KBM-7 (cell line): ENCODE measurements at places on chromosomes 12 and 14.

- no peak for DNase-seq
Measured at GRCh38 chr14:55070981-55071411, 19.5 kb downstream of the MAPK1IP1L start.

DNA sequence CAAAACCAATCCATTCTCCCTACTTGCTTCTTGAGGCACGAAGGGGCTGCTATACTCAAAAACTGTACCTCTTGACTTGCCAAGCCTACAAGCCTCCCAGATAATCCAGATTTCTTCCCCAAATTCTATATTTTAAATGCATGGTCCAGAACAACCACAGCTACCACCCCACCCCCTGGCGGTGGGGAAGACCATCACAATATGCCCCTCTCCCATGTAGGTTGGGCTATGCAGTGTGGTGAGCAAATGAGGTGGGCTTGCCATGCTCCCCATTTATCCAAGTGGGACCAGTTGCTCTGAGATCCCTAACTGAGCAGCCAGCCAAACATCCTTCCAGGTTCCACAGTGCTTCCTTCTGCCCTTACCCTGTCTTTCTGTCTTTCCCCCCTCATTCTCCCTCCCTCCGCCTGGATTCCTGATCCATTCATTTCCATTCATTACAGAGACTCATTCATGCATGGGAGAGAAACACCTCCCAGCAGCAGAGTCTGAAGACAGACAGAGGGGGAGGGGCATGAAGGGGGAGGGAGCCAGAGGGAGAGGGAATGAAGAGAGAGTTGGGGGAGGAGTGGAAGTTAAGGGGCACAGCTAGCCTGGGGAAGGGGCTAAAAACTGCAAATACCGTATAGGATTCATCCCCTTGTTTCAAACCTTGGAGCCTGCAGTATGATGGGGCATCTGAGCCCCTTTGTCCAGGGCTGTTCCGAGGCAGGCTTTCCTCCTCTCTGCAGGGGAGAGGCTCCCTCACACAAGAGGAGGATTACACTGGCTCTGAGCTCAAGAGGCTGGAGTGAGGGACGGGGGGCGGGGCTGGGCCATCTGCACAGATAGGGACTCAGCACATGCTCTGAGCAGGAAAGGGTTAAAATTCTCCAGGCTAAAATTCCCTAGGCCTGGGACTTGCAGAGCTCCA, 4.4 kb downstream of the ZNF219 start:
- no peak for DNase-seq

DNA sequence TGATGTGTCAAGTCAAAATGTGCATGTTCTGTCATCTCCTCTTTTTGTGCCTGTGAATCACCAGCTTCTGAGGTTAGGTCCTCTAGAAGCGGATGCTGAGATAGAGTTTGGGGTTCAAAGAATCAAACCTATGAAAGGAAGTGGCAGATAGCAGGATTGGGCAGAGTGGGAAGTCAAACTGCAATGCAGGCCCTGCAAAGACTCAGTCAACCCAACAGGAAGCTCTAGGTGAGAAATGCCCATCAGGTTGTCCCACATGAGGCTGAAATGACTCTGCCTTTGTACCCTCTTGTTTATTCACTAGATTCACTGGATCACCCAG, 4.5 kb upstream of the MIA2 start:
- no peak for DNase-seq

DNA sequence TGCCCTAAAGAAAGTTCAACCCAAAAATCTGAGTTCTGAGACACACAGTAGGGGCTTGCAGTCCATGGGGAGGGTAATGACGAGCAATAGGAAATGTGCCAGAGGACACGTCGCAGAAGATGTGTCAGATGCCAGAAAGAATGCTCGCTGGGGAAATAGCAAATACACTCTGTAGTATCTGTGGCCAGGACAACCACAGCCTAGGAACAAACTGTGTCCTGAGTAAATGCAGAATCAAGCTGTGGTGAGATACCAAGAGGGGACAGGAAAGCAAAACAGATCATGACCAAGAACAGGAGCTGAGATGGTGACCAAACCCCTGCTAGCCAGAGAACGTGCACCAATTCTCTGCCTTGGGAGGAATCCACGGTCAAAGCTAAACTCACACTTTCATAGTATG, 9.1 kb downstream of the CRACR2A start:
- no peak for DNase-seq

DNA sequence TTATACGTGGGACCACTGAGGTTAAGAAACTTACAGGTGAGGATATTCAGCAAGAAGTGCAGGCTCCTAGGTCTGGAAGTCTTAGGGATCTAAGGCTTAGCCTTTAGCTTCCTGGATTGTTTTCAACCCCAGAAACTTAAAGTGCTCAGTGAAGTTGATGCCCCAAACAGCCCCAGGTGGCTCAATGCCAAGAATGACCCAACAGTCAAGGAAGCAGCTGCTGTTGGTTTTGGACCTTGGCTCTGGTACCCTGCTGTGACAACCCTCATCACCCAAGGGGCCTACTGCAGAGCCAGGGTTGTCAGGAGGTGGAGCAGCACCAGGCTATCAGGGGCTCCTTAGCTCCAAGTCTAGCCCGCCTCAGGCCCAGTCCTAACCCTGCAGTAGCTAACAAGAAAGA, 36.8 kb downstream of the VDR start:
- no peak for DNase-seq

DNA sequence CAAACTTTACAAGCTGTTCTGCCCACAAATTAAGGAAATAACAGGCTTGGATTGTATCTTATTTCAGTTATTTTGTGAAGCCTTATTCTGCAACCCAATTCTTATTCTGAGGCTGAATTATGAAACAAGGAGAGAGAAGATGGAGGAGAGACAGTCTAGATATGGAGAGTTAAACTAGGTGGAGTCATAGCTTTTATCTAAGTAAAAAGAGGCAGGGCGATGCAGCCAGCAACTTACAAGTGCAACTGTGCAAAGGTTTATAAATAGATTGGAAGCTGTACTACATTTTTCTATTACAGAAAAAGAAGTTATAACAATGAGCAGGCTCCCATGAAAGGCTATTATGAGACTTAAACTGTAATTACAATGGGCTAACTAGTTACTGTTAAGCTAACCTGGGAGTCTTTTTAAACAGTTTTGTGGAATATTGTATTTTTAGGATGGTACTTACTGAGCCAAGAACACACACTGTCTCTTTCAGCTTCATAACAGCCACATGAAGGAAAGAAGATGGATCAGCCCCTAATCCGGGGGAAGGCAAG, 22.4 kb downstream of the NID2 start:
- DNase-seq = no peak

DNA sequence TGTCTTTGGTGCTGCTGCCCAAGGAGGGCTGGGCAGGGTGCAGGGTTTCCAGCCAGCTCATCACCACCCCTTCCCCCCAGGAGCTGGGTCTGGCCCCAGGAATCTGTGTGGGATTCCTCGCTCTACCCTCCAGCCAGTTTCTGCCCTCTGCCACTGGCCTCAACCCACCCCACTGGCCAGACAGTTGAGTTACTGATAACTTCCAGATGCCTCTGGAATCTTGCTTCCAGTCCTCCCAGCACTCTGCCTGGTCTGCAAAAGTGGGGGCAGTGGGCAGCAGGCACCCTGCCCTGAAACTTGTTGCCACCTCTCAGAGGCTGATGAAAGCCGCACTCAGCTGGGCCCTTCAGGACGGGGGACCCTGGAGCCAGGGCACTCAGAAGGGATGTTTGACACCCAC, 20.1 kb upstream of the TBX3 start:
- no peak for DNase-seq

DNA sequence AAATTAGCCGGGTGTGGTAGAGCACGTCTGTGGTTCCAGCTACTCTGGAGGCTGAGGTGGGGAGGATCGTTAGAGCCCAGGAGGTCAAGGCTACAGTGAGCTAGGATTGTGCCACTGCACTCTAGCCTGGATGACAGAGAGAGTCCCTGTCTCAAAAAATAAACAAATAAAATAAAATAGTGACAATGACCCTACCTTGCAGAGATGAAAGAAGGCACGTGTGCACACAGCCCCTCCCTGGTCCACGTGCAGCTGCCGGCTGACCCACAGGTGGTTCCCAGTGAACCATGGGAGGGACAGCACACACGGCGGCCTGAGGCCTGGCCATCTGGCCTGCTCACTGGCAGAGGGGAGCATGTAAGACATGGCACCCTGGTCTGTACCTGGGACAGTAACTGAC, 4.7 kb downstream of the HHIPL1 start:
- no peak for DNase-seq

DNA sequence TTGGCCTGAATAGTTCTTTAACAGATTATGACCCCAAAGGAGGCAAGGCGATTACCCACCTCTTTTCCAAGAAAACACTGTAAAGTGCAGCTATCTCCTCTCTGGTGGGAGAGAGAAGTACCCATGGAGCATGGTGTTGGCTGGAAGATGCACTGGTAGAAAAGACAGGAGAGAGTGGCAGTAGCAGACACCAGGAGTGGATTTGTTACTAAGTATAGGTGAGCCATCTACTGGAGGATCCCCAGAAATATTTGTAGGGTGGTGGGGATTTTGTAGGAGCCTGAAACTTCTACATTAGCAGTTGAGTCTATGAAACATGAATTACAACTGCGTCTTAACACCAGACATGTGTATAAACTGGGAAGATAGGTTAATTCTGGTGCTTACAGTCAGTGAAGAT, 148.0 kb downstream of the SLC38A4 start:
- peak; percentile 30 for DNase-seq

DNA sequence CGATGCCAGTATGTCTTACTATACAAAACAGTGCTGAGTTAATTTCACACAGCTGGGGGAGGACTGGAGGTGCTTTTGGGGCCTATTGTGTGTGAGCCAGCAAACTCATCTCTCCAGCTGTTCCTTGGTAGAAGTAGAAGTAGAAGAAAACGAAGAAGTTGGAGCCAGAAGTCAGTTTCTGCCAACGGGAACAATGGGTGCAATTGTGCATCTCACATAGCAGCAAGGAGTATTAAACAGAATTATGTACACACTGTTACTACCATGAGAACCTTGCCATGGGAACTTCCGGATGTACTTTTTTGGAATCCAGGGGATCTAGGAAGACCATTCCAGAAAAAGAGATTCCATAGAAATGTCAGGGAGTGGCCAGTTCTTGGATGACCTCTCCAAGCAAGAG, 88.6 kb downstream of the VCPKMT start:
- DNase-seq = no peak

DNA sequence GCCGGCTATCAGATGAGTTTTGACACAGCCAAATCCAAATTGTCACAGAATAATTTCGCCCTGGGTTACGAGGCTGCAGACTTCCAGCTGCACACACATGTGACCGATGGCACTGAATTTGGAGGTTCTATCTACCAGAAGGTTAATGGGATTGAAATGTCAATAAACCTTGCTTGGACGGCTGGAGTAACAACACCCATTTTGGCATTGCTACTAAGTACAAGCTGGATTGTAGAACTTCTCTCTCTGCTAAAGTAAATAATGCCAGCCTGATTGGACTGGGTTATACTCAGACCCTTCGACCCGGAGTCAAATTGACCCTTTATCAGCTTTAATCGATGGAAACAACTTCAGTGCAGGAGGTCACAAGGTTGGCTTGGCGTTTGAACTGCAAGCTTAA, 100.2 kb upstream of the EVL start:
- DNase-seq = no peak

DNA sequence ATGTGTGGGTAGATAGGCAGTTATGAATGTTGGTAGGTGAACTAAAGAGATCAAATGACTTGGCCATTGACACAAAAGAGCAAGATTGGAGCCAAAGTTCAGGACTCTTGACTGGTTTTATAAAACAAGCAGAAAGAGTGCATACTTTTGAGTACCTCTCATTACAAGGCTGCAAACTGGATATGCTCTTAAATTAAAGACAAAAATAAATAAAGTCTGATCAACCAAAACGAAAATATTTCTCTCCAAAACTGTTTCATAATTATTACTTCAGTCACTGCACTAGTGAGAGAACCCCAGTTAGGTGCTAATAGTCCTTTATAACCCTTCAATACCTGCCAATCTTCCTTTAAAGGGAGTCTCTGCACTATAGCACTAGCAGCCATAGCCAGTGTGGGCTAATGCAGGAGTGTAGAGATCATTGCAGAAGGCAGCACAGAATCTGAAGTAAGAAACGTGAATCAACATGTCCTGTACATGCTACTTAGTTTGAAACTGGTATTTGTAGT, 147.1 kb downstream of the FOXA1 start:
- no peak for DNase-seq

DNA sequence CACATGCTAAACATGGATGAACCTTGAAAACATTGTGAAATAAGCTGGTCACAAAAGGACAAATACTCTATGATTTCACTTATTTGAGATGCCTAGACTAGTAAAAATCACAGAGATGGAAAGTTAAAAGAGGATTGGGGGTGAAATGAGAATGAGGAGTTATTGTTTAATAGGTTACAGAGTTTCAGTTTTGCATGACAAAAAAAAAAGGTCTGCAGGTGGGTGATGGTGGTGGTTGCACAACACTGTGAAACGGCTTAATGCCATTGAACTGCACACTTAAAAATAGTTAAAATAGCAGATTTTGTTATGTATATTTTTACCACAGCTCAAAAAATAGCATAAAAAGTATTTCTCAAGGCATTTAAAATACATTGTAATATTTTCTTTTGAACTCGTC, 151.9 kb upstream of the NRXN3 start:
- no peak for DNase-seq

DNA sequence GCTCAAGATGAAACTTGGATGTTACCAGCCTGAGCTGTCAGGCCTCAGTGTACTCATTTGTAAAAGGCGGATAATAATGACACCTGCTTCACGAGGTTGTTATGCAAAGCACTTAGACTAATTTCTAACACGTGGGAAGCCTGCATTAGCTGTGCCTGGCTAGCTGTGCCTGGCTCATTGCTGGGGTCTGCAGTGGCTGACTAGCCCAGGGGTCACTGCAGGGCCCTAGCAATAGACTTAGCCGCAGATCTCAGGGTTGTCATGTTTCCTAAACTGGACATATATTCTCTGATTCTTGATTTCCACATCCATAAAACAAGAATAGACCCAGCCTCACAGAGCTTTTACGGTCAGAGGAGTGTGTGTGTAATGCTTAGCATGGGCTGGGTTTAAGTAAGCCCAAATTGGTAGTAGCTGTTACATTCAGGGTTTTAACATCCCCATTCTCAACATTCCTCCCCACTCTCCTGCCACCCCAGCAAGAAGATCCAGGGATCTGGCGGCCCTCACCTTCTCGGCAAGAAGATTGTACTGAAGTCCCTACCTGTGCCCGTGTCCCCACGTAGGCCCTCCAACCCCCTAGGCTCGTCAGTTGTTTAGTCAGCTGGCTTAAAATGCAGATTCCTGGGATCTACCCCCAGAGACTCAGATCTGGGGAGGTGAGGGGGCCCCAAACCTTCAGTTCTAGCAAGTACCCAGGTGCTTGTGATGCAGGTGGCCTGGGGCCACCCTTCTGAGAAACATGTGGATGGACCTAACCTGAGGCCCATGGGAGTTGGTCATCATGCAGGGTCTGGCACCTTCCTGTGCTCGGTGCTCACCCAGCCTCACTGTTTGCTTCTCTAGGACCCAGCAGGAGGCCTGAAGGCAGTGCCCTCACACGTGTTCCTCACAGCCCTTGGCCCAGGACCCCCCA, 8.6 kb downstream of the NR4A1 start:
- no peak for DNase-seq

- no peak for DNase-seq
Measured at GRCh38 chr14:24892497-24893051, 157.4 kb downstream of the STXBP6 start.

GRCh38 chr12:49476091-49476490, 62.7 kb upstream of the KCNH3 start:
- DNase-seq = no peak
